ENCODE measurements at places on chromosomes 5 and 9. TPM values are rescaled to one million over a fixed set of nuclear protein-coding genes. Genes with fewer than 3 reads are reported as not detected.

Gene NRARP
- 0.14 TPM for polyA plus RNA-seq

GRCh38 chr9:36815023-36815422 is 219.0 kb downstream of the PAX5 start:
- no peak for DNase-seq

DNA sequence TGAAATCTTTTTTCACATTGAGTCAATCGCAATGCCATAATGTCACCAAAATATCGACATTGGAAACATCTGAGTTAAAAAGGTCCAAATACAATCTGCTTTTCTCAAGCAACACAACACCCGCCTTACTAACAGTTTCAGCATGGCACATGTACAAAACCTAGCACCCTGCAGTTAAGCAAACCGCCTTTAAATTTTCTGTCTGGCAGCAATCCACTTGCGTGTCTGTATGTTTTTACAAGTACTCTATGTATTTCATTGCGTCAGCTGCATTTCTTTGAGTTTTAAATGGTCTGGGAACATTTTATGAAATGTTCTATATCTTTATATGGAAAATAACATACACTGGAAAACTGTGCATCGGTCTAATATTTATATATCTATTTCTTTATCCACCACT is 134.6 kb downstream of the DENND1A start:
- no peak for DNase-seq

DNA sequence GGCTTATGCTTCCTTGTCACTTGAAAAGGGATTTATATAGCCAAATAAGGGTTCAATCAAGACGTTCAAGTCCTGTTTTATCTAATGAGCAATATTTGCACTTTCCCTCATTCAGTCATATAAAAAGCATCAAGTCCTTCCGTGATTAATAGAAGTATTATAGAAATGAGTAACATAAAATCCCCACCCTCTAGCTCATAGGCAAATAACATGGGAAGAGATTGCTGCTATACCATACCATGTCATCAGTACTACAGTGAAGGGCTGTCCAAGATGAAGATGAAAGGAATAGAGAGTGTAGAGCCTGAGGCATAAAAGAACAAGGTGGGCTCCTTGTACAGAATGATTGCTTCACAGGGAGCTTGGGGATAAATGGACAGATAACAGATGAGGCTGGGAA is 20.4 kb upstream of the PAPPA start:
- DNase-seq, result no peak

Gene UNC5A
- not detected for polyA plus RNA-seq

Gene IFNB1
- not detected for polyA plus RNA-seq

- DNase-seq, result no peak
Observed at GRCh38 chr5:37075399-37075950, 173.7 kb downstream of the CPLANE1 start.

DNA sequence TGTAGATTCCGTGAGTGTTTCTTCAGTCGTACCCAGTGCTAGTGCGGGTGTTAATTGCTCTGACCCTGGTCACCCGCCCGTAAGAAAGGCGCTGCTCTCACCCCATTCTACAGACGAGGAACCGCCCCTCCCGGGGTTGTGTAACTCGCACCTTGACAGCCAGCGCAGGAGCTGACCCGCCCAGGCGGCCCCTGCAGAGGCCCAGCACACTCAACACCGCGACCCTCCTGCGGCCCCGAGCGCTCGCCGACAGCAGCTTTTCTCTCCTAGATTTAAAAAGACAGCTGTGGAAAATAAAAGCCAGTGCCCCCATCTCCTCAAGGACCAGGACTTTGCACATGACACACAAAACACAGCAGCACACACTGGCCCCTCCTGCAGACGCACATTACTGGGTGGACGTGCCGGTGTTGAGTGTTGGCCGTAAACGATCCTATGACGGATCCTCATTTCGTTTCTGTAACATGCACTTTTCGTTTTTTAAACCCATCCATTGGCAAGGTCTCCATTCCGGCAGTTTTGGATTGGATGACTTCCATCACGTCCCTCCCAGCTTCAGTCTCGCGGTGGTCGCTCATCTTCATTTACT is 22.9 kb downstream of the OR2V2 start:
- DNase-seq, result no peak

DNA sequence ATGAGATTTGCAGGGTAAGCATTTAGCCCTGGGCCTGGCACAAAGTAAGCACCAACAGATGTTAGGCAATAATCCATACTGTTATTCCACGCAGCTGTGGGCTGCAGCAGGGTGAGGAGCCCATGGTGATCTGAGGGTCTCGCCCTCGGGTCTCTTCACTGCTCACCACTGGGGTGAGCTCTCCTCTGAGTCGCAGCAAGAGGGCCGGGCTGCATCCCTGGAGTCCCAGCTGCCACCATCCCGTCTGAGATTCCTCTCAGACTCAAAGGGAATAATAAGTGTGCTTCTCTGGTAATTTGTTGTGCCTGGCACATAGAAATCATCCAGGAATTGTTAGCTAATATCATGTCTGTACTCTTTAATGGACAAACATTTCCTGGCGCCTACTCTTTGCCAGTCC is 6.9 kb downstream of the NKX2-5 start:
- DNase-seq, result no peak

GRCh38 chr5:41925555-41925951 is 472 bp downstream of the FBXO4 start:
- no peak for DNase-seq

Data from immature natural killer cell (primary cell).